ENCODE measurements at places on chromosomes 1 and 21.

- DNase-seq, result no peak
These were observed 70.9 kb upstream of the SAMSN1 start for GRCh38 chr21:14617040-14617393.

GRCh38 chr1:45490626-45491486 is at the start of gene TESK2:
Gene TESK2, minus strand, starts transcription at chr1:45491163. Its CDS starts 33,378 bp downstream, at chr1:45457785.
- peak; percentile 98 for DNase-seq

GRCh38 chr1:230843503-230844309 is 24.6 kb downstream of the C1orf198 start:
- DNase-seq, result no peak

- DNase-seq, result no peak
These were observed 25.5 kb downstream of the EVI5 start for GRCh38 chr1:92759361-92759760.

DNA sequence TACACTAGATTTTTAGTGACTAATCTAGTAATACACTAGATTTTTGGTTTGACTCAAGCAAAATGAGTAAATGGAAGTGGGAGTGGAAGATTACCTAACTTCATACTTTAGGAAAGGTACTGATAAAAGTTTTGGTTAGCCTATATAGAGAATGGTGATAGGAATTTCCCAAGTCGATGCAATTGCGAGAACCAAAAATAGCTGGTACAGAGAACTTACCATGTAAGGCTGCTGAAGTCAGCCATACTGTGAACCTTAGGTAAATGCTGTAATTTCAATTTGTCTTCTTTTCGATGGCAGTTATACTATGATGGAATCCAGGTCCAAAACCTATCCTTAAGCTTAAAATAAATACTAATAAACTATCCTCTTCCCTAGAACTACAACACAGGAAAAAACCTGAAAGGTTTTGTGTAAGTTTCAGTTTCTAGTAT is 4.6 kb downstream of the PNRC2 start:
- no peak for DNase-seq

DNA sequence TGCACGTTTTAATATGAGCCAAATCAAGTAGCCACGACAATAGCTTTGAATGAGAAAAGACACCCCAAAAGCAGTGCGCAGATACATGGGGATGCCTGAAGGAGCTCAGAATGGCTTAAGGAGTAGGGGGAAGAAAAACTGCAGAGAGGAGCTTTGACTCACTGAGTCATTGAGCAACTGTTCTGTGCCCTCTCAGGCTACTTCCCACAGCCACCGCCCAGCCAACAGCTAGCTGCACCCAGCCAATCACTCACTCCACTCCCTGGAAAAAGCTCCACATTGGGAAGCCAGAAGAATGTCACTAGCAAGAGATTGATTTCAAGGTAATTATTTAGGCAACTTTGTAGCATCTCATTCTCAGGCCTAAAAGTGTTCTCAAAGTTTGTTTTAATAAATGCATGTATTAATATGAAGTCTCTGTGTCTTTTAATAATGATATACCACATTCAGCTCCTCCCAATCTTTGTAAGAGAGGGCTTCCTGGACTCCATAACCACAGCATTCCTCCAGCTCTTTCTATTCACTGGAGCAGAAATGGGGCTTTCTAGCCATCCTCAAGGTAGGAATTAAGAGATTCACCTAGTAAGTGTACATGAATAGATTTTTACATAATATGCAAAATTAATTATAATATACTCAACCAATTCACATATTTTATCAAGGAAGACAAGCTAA is 16.8 kb downstream of the DUSP10 start:
- DNase-seq, result no peak

- no peak for DNase-seq
These were observed 51.6 kb upstream of the HAO2 start for GRCh38 chr1:119316870-119317416.

Measured in germinal center (tissue), 1 donor.